ENCODE measurements at places on chromosomes 4 and X.

DNA sequence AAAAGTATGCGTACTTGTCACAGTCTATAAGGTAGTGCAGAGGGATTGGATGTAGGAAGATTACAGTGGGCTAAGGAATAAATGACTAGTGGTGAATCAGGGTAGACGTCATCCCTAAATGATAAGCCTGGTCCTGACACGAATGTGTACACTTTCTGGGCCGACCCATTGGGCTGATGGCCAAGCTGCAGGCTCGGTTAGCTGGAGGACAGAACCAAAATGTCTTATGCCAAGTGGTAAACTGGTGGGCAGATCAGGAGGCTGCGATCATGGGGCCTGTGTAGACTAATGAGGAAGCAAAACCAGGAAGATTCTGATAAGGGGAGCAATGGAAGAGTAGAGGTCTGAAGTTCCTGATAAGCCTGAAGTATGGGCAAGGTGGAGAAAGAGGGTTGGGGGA is 272.8 kb upstream of the GATB start:
- DNase-seq = no peak

GRCh38 chrX:130676861-130677260 is 226.1 kb downstream of the ENOX2 start:
- peak; percentile 43 for DNase-seq

- no peak for DNase-seq
These were observed 64.9 kb upstream of the NPY2R start for GRCh38 chr4:155143512-155143911.

DNA sequence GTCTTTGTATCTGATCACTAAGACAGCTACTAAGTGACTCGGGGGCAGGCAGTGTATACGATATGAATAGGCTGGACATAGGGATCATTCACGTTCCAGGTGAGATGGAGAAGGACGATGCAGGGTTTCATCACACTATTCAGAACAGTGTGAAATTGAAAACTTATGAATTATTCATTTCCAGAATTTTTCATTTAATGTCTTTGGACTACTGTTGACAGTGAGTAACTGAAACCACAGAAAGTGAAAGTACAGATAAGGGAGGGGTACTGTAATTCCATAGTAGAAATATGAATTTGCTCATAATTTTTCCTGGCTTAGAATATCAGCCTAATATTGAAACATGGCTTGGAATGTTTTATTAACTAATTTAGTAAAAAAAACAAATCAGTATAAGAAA is 24.4 kb downstream of the TMEM144 start:
- DNase-seq = no peak

- no peak for DNase-seq
These were observed 27.8 kb downstream of the ADD1 start for GRCh38 chr4:2871466-2871865.

DNA sequence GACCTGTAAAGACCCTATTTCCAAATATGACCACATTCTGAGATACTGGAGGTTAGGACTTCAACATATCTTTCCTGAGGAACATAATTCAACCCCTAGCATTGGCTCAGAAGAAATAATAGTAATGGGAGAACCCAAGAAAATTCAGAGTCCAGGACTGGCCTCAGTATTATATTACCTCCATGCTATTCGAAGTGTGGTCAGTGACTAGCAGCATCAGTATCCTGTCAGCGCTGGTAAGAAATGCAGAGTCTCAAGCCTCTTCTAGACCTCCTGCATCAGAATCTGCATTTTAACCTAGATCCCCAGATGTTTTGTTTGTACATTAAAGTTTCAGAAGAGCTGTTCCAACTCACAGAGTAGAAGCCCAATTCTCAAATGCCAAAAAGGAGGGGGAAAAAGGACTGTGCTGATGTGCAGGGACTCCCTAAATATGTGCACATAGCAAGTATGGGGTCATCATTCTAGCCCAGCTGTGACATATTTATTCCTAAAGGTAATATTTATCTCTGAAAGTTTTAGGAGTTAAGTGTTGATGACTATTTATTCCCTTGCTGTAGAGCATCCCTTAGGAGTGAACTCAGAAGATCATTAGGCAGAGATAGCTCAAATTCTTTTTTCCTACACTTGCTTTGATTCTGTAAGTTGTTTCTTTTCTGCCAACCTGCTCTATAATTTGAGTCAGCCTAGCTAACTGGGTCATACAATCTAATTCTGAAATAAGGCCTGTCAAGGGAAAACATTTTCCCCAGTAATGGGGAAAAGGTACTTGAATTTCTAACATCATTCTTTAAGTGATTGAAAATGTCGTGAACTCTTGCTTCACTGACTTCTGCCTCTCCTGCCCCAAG is 361.9 kb downstream of the ARHGAP24 start:
- no peak for DNase-seq

GRCh38 chrX:119158226-119158625 is 30.6 kb upstream of the KIAA1210 start:
- DNase-seq = no peak

GRCh38 chr4:21327976-21328700 is 620.4 kb downstream of the KCNIP4 start:
- DNase-seq = no peak

DNA sequence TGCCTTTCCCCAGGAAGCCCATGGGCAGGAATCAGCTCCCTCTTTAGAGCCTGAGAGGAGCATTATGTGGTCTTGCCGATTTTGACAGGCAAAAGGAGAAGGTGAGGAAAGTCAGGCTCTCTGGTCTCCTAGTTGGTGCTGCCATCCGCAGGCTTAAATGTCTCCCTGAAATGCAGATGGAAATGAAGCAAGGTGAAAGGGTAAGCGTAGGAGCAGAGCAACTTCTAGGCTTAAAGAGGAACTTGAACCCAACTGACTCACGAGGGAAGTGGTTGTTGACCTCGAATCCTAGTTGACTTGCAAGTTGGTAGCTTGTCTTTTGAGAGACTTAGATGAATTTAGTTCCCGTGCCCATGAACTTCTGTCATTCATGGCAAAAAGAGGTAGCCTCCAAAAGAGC is 205.9 kb downstream of the PTTG2 start:
- no peak for DNase-seq

- DNase-seq = no peak
These were observed 294.6 kb upstream of the UGT8 start for GRCh38 chr4:114304046-114304445.

GRCh38 chr4:117700111-117700892 is 334.0 kb upstream of the NDST3 start:
- no peak for DNase-seq

- DNase-seq = no peak
These were observed 1.6 kb upstream of the SFRP2 start for GRCh38 chr4:153790500-153790865.

- DNase-seq = no peak
These were observed 9.1 kb downstream of the DCTD start for GRCh38 chr4:182908124-182908523.

DNA sequence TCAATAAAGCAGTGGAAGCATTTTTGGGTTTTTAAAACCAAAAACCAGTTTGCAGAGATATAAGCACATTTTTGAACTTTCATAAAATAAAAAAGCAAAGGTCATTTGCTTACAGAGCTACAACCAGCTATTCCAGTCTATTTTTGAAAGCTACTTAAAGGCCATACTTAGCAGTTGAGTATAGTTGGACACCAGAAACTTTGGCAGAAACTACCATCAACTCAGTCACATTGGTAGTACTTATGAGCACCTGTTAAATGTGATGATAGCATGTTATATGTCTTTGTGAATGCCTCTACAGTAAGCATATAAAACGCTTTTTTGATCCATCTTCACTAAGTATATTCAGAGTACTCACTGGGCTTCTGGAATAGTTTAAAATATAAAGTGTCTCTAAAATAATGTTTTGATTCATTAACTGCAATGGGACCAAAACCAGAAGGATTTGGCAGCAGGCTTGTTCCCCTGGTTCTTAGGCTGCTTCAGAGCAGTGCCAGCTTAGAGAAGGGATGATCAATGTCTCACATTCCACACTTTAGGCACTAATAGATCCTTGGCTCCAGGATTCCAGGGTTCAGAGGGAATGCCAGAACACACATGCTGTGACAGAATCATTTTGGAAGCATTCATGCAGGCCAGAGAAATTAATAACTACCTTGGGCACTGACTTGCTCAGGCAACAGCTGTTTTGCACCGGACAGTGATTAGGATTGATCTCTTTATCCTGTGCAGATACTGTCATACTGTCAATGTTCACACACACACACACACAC is 103.9 kb downstream of the IQCM start:
- no peak for DNase-seq

- no peak for DNase-seq
These were observed 9.4 kb downstream of the NUDT6 start for GRCh38 chr4:122912810-122913575.

DNA sequence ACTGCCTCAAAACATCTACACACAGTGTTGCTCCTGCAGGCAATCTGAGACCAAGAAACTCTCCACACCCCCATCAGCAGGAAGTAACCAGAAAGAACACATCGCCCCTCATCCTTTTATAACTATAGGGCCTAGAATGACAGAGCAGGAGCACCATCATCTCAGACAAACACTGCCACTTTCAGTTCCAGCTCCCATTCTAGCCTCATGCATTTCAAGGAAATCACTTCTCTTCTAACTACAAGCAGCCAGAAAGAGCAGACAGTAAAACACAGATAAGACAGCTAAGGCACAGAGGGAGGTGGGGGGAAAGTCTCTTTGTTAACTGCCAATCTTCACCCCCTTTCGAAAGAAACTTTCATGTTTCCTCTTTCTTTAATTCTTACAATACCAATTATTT is 102.6 kb upstream of the TENT5D start:
- DNase-seq = no peak

DNA sequence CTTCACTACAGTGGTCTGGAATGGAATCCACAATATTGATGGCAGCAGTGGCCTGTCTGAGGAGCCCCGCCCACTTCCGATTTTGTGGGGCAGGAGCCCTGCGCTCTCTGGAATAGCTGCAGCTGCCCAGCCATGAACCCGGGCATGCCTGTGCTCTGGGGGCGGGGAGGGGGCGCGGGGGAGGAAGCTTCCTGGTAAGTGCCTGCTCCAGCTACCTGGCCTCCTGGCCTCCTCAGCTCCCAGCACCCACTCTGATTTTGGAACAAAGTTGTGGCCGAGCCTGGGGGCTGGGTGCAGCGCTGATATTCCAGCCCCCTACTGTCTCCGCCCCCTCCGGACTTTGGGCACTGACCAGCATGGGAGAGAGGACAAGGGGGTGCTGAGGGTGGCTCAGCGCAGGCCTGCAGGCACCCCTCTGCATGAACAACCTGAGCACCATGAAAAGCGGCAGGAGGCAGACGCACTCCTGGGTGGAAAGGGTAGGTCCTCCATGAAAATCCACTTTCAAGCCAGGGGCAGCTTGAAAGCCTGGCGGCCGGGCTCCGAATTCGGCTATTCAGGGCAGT is 972.7 kb upstream of the AGA start:
- DNase-seq = no peak

- DNase-seq = no peak
These were observed 538.7 kb upstream of the NR3C2 start for GRCh38 chr4:148980782-148981480.

Data from left lobe of liver (tissue), 2 donors.